ENCODE measurements at places on chromosomes 3 and 15. TPM values are rescaled to one million over a fixed set of nuclear protein-coding genes. Genes with fewer than 3 reads are reported as not detected.
A peak's percentile ranks its signal among the peaks of the same experiment; 100 is the strongest.

GRCh38 chr3:189324538-189325138, 152.9 kb downstream of the TPRG1 start:
- peak overlapping the region; percentile 98 for H3K27ac ChIP-seq
- H3K36me3 ChIP-seq = peaks cover 56% of the 10 kb centered on the region
- H3K4me1 ChIP-seq = peaks cover 74% of the 10 kb centered on the region
- no peaks in the 10 kb centered on the region for H3K27me3 ChIP-seq

The DAPK2 gene
- 0.83 TPM for total RNA-seq

DNA sequence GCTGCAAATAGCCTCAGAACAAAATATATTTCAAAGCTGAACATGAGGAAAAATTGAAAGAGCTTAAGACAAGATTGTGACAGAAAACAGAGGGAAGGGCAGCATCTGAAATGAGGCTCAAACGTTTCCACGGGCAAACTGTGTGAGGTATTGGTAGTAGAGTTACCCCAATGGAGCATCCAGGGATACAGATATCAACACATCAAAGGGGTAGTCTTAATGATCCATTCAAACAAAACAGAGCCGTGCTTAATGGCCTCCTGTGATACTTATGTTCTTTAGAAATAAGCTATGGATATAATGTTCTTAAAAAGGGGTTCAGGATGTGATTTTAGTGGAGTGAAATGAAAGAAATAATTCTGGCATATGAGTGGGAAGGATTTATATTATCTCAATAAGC, 430.3 kb upstream of the PDZRN3 start:
- no peak overlapping the region for H3K4me3 ChIP-seq
- no peak for DNase-seq
- H3K4me1 ChIP-seq = no peaks in the 10 kb centered on the region
- no peaks in the 10 kb centered on the region for H3K36me3 ChIP-seq

- no peak for DNase-seq
- H3K4me3 ChIP-seq = no peak overlapping the region
- peaks cover 21% of the 10 kb centered on the region for H3K36me3 ChIP-seq
- no peaks in the 10 kb centered on the region for H3K4me1 ChIP-seq
- no peak overlapping the region for H3K27ac ChIP-seq
- no peaks in the 10 kb centered on the region for H3K27me3 ChIP-seq
Observed at GRCh38 chr3:4672725-4673275, 179.7 kb downstream of the ITPR1 start.

GRCh38 chr3:14698601-14699244, 23.8 kb downstream of the C3orf20 start:
- H3K27ac ChIP-seq = no peak overlapping the region
- H3K27me3 ChIP-seq = peaks cover 17% of the 10 kb centered on the region
